ENCODE measurements at places on chromosomes 11 and 22.
A peak's percentile ranks its signal among the peaks of the same experiment; 100 is the strongest.

GRCh38 chr11:42410251-42410955 lies 901.4 kb upstream of the API5 start:
- DNase-seq = no peak

GRCh38 chr11:134464196-134464595 lies 52.2 kb upstream of the B3GAT1 start:
- no peak for DNase-seq

DNA sequence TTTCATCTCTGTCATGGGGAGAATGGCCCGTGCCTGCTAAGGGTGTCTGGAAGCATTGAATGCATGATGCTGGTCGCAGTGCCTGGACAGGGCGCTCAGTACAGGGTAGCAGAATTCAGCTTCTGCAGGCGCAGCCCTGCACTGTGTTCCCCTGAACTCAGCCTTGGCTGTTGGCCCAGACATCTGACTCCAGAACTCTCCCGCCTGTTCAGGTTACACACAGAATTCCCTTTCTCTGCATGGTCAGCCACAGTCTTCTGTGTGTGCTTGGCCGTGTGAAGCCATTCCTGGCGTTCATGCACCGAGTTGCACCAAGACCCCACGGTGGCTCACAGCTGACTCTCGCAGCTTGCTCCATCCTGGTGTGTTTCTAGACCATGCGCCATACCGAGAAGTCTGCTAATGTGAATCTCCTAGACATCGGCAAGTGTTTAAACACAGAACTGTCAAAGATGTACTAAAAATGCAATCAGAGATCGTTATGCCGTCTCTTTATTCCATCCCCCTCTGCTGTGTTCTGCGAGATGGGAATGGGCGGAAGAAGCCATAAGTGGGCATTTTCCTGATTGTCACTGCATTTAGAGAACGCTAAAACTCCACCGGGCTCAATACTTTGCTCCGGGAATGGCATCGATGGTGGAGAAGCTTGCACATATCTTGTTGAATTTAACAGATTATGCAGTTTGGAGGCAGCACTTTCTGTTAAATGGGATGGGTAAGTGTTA lies 55.6 kb downstream of the MPPED1 start:
- no peak for DNase-seq

GRCh38 chr11:7571640-7572000 lies 57.8 kb downstream of the PPFIBP2 start:
- DNase-seq = no peak

GRCh38 chr22:32858121-32858703 lies 56.7 kb downstream of the TIMP3 start:
- DNase-seq = no peak

GRCh38 chr11:80379620-80380278 lies 938.9 kb upstream of the TENM4 start:
- DNase-seq = no peak

DNA sequence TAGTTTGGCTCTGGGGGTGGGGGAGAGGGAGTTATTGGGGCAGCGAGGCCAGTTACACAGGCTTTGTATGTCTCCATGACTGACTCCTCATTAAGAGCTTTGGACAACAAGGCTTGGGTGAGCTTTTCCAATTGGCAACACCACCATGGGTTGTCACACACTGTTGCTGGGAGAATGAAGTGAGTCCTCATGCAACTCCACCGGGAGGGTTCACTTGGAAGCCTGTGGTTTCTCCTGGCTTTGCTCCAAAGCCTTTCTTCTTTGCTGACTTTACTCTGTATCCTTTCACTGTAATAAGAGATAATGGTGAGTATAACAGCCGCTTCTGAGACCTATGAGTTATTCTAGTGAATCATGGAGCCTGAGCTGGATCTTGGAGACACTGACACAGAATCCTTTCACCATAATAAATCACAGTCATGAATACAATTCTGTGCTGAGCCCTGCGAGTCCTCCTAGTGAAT lies 24.9 kb downstream of the EIF3F start:
- DNase-seq = no peak

- no peak for DNase-seq
Measured at GRCh38 chr11:32435511-32435941, at the start of gene WT1. WT1 (minus strand) TSS chr11:32435539.

GRCh38 chr11:58573451-58574104 lies 2.1 kb downstream of the LPXN start:
- DNase-seq = peak; percentile 28

- no peak for DNase-seq
Measured at GRCh38 chr11:82680252-82680651, 53.4 kb downstream of the FAM181B start.

Measured in stimulated activated CD8-positive, alpha-beta memory T cell treated with anti-CD3 and anti-CD28 coated beads, Interleukin-4, amount 100 ng/mL, for 1 hour (primary cell).